ENCODE measurements at places on chromosomes 1 and 21.

DNA sequence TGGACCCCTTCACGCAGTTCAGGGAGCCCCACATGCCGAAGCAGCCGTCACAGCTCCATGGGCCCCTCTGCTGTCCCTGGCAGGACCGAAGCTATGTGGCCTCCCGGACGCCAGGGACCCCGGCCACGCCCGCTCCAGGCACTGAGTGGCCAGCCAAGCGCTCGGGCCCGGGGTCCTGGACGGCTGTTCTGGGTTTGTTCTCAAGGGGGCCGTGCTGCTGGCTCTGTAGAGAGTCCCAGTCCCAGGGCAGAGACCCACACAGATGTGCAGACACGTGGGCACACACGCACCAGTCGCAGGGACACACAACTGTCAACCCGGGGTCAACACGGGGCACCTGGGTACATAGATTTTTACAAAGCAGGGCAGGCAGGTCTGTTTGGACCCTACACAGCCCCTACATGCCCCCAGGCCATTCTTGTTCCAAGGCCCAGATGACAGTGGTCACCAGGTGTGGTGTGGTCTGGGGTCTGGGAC is 6.7 kb downstream of the B3GALT6 start:
- no peak for DNase-seq

GRCh38 chr1:192949783-192950182 is 109.4 kb downstream of the UCHL5 start:
- no peak for DNase-seq

- DNase-seq, result no peak
Measured at GRCh38 chr1:1806890-1807289, 28.6 kb upstream of the NADK start.

- no peak for DNase-seq
Measured at GRCh38 chr1:210600421-210601159, 271.9 kb downstream of the HHAT start.

GRCh38 chr1:70745199-70745598 is 302.4 kb downstream of the PTGER3 start:
- DNase-seq, result no peak

- no peak for DNase-seq
Measured at GRCh38 chr21:37425001-37425400, 58.4 kb downstream of the DYRK1A start.

DNA sequence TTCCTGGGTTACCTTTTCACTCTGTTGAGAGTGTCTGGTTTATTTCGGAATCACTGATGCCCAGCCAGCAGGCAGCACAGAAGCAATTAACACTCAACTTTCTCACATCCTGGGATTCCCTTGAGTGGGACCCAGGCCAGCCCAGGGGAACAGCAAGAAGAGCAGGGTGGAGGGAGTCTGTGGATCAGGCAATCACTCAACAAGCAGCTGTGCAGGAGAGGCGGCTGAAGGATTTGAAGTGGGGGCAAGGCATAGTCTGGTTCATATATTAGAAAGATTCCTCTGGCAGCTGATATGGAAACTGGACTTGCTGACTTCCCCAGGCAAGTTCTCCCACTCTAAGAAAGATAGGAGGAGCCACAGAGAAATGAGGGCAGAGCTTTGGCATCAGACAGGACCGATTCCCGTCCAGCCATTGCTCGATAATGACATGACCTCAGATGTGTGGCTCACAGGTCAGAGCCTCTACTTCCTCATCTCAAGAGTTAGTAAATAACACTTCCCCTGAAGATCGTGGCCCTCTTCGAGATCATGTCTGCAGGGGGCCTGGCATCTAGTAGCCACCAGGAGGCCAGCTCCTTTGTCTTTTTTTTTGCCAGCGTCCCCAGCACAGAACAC is 12.4 kb downstream of the EPHA8 start:
- no peak for DNase-seq

DNA sequence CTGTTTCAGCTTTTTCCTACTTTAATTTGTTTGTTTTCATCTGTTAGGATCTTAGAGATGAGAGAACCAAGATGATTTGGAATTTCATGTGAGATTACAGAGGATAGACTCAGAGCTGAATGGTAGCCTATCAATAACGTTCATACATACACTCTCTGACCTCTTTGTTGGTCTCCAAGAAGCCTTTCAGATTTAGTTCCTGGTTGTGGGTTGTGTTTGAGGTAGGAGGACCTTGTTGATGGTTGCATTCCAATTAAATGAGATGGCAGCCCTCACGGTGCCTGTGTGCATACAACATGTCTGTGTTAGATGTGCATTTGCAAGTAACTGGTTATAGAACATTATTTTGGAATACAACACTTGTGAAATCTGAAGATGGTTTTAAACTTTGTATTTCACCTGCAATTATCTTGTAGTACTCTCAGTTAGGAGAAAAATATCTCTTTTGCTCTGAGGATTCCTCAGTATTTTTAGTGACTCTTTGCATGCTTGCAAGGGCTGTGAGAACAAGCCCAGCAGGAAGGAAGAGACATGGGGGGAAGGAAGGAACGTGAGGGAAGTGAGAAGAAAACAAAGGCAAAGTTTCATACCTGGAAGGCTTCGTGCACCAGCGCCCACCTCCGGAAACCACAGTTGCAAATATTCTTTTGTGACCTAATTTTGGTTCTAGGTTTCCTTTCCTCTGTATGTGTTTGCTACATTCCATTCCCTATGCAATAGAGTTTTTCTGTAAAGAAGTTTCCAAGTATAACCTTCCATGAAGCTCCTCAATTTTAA is 291.8 kb downstream of the DISC1 start:
- peak; percentile 40 for DNase-seq

DNA sequence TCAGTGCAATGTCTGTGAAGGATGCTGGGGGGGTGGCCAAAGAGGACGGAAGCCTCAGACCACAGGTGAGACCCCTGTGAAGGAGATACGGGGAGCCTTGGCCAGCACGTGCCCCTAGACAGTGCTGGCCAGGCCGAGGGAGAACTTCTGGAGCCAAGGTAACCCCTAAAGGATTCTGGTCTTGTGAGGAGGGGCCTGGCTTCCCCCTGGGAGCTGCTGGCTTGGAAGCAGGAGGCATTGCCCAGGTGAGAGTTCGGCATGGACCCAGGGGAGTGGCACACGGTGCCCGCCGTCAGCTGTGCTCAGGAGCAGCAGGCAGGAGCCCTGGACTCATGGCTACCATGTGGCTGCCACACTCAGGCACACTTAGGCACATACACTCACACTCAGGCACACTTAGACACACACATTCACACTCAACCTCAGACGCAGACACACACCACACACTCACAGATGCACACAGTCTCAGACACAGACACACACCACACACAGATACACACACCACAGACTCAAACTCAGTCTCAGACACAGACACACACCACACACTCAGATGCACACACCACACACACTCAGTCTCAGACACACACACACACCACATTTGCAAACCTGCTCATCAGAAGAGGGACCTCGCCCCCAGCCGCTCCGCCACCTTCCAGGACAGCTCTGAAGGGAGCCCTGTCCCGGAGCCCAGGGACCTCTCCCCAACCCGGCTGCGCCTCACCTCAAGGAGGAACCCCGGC is 1.1 kb upstream of the COL6A2 start:
- no peak for DNase-seq

DNA sequence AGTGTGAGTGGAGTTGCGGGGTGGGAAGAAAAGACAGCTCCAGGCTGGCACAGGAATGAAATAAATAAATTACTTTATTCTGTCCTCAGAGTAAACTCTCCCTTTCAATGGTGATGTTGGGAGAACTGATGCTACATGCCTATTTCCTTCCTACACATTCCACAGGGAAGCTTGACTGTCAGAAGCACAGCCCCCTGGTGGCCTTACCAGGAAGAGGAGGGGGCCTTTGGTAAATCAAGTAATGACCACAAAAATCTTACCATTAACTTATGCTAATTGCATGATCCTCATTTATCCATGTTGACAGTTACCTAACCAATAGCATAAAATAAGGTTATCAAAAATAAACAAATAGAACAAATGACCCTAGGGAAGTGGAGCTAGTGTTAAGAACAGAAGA is 605.0 kb upstream of the PKN2 start:
- no peak for DNase-seq

GRCh38 chr1:150186789-150187559 is 37.3 kb downstream of the PLEKHO1 start:
- DNase-seq, result peak; percentile 42

DNA sequence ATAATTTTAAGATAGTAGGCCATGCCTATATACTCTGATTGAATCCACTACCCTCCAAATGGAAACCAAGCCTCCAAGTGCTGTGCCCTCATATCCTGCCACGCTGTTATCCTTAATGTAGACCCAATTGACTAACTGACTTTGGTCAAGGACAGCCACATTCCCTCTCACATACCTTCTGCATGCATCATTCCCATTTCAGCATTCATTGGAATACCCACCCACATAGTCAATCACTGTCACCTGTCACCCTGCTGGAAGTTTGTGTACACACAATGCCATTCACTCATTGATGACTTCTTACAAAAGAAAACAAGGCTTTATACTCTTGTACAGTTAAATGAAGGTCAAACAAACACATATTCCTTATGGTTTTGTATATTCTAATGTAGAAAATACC is 221.1 kb upstream of the PBX1 start:
- DNase-seq, result no peak
